GM12891 (cell line): ENCODE measurements at places on chromosomes 7 and 10.

GRCh38 chr10:4281190-4281825 lies 496.3 kb upstream of the KLF6 start:
- DNase-seq: no peak

DNA sequence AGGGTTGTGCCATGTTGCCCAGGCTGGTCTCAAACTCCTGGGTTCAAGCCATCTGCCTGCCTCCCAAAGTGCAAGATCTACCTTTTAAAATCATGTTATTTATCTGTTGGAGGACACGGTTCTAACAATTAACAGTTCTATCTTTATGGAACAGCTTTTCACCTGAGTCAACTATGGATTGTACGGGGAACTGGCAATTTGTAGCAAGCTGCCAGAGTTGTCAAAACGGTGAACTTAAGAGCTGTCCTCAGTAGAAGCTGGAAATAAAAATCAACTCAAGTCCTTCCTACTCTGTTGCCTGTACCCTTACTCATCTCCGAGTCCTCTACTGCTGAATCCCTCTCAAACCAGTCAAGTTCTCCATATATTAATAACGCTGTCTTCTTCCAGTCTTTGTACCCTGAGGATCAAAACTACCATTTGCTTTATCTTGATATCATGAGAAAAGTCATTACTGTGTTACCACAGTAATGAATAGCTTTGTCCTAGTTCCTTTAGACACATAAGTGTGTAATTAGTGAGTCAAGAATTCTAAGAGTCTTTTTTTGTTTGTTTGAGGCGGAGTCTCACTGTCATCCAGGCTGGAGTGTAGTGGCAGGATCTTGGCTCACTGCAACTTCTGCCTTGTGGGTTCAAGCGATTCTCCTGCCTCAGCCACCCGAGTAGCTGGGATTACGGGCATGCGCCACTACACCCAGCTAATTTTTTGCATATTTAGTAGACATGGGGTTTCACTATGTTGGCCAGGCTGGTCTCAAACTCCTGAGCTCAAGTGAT lies 28.2 kb downstream of the HBP1 start:
- no peak for DNase-seq

- DNase-seq: no peak
Measured at GRCh38 chr10:45387096-45387893, 13.3 kb downstream of the ALOX5 start.

DNA sequence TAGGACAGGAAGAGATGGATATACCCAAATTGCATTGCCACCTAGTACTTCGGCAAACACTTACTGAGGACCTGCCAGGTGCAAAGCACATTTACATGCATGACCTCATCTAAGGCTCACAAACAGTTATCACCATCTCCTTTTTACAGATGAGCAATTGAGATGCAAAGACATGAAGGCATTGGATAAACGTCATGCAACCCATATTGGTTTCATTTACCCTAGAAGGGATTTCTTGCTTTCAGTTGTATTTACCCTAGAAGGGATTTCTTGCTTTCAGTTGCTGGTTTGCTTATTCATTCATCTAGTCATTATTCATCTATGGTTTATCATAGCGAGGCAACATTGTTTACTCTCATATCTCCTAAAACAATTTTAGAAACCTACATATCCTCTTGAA lies 52.2 kb downstream of the STEAP1B start:
- no peak for DNase-seq

- DNase-seq: no peak
Measured at GRCh38 chr10:92688927-92689662, 660 bp upstream of the HHEX start.

DNA sequence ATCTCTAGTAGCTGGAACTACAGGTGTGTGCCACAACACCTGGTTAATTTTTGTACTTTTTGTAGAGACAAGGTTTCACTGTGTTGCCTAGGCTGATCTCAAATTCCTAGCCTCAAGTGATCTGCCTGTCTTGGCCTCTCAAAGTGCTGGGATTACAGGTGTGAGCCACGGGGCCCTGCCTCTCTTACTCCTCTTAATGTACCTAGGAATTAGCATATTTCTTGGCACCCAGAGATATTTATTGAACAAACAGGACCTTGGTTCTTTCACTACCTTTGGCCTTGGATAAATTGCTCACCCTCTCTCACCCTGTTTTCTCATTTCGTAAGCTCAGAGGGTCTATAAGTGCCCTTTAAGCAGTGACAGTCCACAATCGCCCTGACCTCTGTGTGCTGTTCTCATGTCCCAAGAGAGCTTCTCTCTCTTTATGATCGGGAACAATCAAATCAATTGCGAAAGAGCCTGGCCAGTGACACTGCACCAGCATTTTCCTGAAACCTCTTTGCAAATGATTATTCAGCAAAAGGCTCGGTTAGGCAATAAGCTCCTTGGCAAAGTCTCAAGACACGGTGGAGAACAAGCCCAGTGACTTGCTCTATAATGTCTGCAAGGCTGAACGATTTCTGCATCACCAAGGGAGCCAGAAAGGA lies 117.7 kb downstream of the APBB1IP start:
- DNase-seq: no peak

GRCh38 chr10:17349717-17350116 lies 104.7 kb downstream of the ST8SIA6 start:
- no peak for DNase-seq

GRCh38 chr10:121904888-121905287 lies 22.9 kb downstream of the ATE1 start:
- DNase-seq: no peak

GRCh38 chr10:21463436-21463835 lies 62.0 kb downstream of the SKIDA1 start:
- no peak for DNase-seq

DNA sequence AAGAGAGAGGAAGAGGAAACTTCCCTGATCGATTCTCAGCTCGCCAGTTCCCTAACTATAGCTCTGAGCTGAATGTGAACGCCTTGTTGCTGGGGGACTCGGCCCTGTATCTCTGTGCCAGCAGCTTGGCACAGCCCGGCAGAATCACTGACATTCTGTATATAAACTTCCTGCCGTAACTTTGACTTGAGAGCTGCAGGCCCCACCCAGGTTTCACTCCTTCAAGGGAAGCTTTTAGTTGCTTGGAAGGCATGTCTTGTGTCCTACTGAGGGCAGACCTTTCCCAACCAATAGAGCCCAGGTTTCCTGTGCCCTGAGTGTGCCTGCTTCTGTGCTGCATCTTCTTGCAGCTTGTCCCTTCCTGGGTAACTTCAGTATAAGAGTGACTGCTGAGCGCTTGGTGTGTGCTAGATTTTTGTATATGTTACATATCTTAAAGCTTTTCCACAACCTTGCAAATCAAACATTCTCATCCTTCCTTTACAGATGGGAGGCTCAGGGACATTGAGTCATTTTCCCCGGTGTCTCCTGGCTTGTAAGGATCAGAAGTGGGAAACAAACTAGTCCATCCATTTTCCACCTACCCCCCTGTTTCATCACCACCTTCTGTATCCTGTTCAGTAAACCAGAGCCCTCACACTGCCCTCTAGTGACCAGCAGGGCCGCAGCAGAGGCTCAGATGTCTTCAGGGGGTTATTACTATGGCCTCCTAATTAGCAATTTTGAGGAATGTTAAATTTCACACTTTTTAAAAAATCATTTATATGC lies 225.2 kb upstream of the PRSS58 start:
- DNase-seq: peak; percentile 8

- DNase-seq: no peak
Measured at GRCh38 chr7:137820156-137820555, 26.6 kb downstream of the DGKI start.

GRCh38 chr10:6770846-6771245 lies 190.8 kb upstream of the PRKCQ start:
- DNase-seq: no peak

DNA sequence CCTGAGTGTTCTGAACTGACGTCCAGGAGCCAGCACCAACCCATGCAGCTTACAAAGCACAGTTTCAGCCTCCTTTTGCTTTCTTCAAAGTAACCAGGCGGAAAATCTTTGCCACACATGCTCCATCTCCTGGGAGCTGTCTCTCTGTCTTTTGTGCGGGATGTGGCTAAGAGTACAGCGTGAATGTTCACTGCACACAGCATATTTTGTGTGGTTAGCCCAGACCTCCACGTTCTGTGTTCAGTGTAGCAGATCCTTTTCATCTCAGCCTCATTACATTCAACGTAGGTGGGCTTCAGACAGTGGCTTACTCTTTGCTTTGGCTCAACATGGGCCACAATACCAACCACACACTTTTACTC lies 200.8 kb downstream of the TNS3 start:
- no peak for DNase-seq

DNA sequence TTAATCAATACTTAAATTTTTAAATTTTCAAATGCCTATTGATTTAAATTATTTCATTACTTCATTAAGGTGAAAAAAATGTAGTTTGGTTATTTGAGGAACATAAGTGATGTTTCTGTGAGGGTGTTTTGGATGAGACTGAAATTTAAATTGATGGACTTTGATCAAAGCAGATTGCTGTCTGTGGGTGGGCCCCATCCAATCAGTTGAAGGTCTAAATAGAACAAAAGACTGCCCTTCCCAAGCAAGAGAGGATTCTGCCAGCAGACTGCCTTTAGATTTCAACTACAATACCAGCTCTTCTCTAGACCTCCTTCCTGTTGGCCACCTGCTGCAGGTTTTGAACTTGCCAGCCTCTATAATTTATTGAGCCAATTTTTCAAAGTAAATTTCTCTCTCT lies 14.5 kb upstream of the GPR37 start:
- DNase-seq: no peak

DNA sequence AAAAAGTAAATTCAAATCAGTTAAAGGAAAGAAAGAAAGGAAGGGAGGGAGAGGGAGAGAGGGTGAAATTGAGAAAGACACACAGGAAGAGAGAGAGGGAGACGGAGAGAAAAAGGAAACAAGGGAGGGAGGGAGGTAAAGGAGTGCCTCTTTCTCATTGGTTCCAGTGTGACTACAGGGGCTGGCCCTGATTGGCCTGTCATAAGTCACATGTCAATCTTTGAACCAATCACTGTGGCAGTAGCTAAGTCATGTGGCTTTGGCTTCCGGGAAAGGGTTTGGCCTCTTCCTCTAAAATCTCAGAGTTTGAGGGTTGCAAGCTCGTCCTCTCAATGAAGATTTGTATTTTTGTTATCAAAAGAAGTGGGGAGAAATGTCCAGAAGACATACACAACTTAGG lies 150.2 kb downstream of the RAB11FIP2 start:
- DNase-seq: no peak

- DNase-seq: no peak
Measured at GRCh38 chr7:75038508-75038907, 35.1 kb downstream of the RCC1L start.

DNA sequence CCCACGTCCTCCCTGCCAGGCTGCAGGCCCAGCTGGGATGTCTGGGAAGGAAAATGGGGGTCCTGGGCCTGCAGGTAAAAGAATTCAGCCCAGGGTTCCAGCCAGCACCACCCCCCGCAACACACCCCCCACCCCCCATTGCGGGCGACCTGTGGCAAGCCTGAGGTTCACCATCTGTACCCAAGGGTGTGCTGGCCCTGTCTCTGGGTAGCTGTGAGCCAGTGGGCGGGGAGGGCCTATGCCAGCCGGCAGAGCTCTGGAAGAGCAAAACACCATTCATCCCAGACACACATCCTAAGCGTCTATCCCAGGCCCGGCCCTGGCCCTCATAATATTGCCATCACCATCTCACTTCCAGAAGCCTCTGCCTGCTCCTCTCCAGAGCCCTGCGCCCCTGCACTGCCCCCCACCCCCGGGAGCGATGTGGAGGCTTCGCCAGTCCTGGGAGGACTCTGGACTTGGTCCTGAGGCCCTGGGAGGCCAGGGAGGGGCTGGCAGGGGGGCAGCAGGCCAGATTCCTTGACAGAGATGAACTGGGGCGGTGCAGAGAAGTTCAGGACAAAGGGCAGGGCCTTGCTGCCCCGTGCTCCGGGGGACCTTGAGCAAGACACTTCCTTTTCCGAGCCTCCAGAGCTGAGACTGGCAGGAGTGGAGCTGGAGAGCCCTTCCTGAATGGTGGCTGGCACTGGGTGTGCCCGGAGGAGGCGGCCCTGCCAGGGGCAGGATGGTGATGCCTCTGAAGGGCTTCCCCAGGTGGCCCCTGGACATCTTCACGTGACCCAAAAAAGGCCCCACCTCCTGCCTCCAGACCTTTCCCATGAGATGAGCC lies 8.7 kb upstream of the TTYH3 start:
- no peak for DNase-seq

GRCh38 chr10:3445648-3446047 lies 273.1 kb upstream of the PITRM1 start:
- DNase-seq: no peak

- DNase-seq: no peak
Measured at GRCh38 chr7:8391353-8392062, 41.9 kb upstream of the NXPH1 start.

GRCh38 chr10:25113191-25114035 lies 61.4 kb upstream of the GPR158 start:
- peak; percentile 18 for DNase-seq

DNA sequence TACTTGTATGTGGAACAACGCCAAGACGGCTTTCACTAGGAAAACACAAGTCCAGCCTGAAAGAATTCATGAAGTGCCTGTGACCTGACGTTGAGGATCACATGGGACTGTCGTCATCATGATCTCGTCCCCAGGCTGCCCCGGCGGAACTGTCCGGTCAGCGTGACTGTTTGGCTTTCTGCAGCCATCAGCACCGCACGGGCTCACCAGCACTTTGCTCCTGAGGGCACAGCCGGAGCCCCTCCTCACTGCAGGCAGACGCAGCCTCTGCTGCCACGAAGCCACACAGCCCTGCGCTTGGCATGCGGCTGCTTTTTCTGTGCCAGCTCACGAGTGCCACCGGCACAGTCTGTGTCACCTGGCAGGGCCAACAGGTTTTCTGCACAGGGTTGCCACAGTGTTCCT lies 9.4 kb upstream of the GET4 start:
- no peak for DNase-seq

- no peak for DNase-seq
Measured at GRCh38 chr10:6333086-6333485, 130.4 kb downstream of the PFKFB3 start.

- DNase-seq: no peak
Measured at GRCh38 chr7:114949231-114949630, 27.3 kb downstream of the MDFIC start.
